Stimulated activated CD8-positive, alpha-beta memory T cell treated with anti-CD3 and anti-CD28 coated beads, Interleukin-7, amount 100 ng/mL, for 24 hours (primary cell): ENCODE measurements at places on chromosomes 16 and 17.

GRCh38 chr16:31192856-31193642 lies 9.5 kb downstream of the PYCARD start:
- DNase-seq = no peak

GRCh38 chr17:33007186-33007585 lies 15.5 kb downstream of the SPACA3 start:
- no peak for DNase-seq

- no peak for DNase-seq
Measured at GRCh38 chr16:68370581-68371275, 59.9 kb downstream of the PRMT7 start.

DNA sequence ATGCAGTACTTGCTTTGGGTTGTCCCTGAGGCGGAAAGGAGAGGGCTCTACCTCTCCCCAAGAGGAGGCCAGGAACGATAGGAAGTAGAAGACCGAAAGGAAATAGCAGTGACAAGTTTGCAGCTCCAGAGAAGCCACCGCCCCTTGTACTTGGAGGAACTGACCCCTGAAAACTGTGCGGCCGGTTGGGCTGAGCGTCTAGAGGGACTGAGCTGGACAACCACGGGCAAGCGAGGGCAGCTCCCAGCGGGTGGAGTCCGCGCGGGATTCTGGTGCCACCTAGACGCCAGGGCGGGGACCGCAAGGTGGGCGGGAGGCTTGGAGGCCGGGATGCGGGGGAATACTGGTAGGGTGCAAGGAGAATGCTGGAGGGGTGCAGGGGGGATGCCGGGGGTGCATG lies 1.3 kb upstream of the SLC6A4 start:
- DNase-seq = no peak

DNA sequence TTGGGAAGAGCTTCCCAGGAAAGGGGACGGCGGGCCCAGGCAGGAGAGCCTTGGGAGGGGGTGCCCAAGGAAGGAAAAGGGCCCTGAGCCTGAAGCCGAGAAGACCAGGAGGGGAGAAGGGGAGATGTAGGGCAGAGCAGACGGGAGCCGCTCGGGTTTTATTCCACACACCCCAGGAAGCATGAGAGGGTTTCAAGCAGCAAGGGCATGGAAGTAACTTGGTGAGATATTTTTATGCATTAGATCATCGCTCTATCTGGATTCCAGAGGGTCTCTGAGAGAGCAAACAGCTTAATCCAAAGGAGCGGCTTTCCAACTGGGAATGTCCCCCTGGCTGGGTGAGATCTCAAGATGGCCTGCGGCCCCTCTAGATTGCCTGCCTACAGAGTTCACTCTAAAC lies 171.0 kb downstream of the IRX3 start:
- no peak for DNase-seq
